Thymus (tissue), 14 donors: ENCODE measurements at places on chromosomes 6 and 20. TPM values are rescaled to one million over a fixed set of nuclear protein-coding genes. Genes with fewer than 3 reads are reported as not detected.

SLC26A8 gene
- 0.09 TPM for total RNA-seq

TCF15 gene
- total RNA-seq: 0.42 TPM

SAPCD1 gene
- 1.2 TPM for total RNA-seq

DNA sequence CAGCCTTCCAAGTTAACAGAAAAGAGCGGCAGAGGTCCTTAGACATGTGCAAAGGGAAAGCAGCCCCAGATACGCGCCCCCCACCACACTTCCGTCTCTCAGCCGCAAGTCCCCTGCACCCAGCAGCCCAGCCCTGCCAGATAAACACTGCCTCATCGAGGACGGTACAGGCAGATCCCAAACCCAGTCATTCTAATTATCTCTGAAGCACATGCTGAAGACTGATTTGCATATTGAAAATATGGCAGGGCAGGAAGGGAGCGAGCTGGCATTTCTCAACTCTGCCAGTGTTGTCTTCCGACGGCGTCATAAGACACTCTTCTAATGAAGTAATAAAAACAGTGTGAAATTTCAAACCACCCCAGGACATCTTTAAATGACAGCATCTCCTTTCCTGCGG is 122.8 kb upstream of the CDH4 start:
- H3K4me1 ChIP-seq: no peaks in the 10 kb centered on the region
- H3K27me3 ChIP-seq: no peaks in the 10 kb centered on the region

DNA sequence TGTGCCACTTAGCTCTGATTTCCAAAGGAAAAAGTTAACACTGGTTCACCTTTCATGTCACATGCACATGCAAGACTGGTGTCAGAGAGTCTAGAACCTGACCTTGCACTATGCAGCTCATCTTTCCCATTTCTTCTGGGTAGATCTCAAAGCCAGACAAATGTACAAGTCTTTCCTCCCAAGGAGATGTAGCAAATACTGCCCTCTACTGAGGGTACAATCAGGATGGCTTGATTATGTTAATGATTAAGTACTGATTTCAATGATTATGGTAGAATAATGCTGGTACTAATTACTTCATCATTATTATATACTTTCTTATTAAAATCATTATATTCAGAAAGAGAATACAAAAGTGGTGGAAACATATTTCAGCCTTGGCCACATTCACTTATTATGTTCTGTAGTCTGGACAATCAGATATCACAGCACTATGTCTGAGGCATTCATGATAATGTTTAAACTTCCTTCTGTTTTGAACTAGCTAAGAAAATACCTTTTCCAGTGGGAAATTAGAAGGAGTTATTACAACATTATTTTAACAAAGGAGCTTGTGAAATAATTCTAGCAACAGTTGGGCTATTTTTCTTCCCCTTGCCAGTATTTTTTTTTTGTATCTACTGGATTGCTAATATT is 68.5 kb upstream of the FOXO3 start:
- no peaks in the 10 kb centered on the region for H3K4me1 ChIP-seq
- DNase-seq: no peak
- H3K27ac ChIP-seq: no peak overlapping the region
- no peaks in the 10 kb centered on the region for H3K27me3 ChIP-seq
- no peak overlapping the region for H3K4me3 ChIP-seq

DNA sequence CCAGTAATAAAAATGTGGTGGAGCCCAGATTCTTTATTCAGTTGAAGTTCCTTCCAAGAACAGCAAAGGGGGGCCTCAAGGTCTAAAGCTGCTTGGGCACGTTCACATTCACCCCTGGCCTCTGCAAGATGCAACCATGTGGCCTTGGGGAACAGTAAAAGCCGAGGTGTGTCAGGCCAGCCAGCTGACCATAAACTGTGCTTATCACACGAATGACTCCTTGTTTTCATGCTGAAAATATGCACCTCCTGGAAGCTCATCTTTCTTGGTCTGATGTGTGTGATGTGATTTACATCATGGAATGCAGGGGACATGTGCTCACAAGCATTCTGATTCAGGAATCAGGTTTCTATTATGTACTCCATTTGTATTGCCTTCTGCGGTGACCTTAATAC is 211.6 kb upstream of the MARCKS start:
- DNase-seq: no peak
- H3K36me3 ChIP-seq: no peaks in the 10 kb centered on the region
- no peak overlapping the region for H3K4me3 ChIP-seq
- H3K4me1 ChIP-seq: no peaks in the 10 kb centered on the region

DNA sequence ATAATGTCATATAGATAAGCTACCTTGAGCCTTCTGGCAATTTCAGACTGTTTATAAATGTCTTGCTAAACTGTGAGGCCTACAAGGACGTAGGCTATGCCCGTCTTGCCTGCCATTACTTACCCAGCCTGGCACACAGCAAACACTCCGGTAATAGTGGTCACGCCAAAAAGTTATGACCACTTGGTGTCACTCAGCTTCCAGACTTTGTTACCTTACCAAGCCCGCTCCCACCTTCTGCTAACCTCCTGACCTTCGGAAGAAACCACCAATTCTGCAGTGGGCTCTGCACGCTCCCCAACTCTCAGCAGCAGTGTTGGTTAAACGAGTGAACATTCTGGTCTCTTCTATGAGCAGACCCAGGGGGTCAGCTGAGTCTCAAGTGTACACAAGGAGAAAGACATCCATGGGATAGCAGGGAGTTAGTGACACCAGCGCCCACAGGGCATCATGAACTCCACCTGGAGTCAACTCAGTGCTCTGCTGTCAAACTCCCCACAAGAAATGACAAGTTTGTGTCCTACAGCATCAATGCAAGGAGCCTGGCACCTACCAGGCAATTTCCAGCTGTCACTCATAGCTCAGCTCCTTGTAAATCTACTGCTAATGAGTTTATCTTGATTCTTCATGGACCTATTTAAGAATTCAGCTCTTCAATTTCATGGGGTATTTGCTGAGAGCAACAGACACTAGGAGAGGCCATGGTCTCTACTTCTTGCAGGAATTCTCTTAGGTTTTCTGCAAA is 119.9 kb downstream of the TTLL2 start:
- no peaks in the 10 kb centered on the region for H3K4me1 ChIP-seq
- H3K36me3 ChIP-seq: no peaks in the 10 kb centered on the region
- H3K4me3 ChIP-seq: no peak overlapping the region
- H3K27me3 ChIP-seq: no peaks in the 10 kb centered on the region
- no peak overlapping the region for H3K27ac ChIP-seq

GRCh38 chr6:104638841-104639290 is 220.9 kb downstream of the HACE1 start:
- no peak overlapping the region for H3K4me3 ChIP-seq
- H3K27ac ChIP-seq: peak overlapping the region; percentile 8
- H3K4me1 ChIP-seq: peaks cover 4% of the 10 kb centered on the region
- H3K27me3 ChIP-seq: no peaks in the 10 kb centered on the region
- H3K36me3 ChIP-seq: no peaks in the 10 kb centered on the region

DNA sequence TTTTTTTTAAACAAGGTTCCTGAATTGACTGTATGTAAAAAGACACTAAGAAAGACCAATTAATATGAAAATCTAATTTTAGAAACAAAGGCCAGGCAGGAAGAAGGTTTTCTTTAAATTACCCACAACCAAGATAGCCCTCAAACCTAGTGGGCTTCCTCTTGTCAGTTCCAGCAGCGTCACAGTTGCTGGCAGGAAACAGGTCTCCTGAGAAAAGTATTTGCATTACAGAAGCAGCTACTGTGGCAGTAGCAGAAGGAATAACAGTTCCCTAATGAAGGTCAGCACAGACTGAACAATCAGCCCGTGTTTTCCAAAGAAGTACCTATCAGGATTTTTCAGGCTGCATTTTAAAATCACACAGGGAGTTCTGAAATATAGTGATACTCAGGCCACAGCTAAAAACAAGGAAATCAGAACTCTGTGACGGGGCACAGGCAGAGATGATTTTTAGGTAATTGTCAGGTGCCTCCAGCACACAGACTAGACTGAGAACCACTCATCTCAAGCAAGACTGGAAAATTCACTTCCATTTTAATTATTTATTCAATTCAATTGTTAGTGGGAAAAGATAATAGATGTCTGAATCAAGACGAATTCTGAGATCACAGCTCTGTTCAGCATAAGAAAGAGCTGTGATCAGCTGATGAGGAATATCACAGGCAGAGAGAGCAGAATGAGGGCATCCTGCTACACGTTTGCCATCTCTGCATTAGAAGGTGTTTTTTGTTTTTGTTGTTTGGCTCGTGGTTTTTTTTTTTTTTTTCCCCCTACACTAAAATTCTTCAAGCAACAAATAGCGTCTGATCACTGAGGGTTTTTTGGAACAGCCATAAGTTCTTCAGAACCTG is 230.5 kb upstream of the KHDRBS2 start:
- no peak for DNase-seq
- no peak overlapping the region for H3K4me3 ChIP-seq
- no peak overlapping the region for H3K27ac ChIP-seq
- H3K27me3 ChIP-seq: no peaks in the 10 kb centered on the region

DNA sequence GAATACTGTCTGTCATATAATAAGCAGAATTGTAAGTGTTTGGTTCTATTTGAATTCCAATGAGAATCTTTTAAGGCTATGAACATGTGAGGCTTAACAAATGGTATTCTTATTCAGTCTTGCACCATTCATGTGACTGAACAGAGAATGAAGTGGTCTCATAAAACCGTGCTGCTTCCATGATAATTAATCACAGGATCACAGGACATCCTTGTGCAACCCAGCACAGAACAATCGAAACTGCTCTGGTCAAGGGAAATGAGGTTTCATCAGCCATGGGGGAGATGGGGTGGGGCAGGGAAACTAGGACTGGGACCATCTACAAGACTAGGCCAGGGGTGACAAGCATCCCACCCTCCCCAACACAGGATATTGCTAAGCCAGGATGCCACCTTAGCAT is 6.0 kb downstream of the PPIL6 start:
- H3K4me3 ChIP-seq: no peak overlapping the region
- no peak overlapping the region for H3K27ac ChIP-seq
- no peaks in the 10 kb centered on the region for H3K36me3 ChIP-seq
- peaks cover 3% of the 10 kb centered on the region for H3K4me1 ChIP-seq
- no peak for DNase-seq
- no peaks in the 10 kb centered on the region for H3K27me3 ChIP-seq
